ENCODE measurements at places on chromosomes 3 and 15. TPM values are rescaled to one million over a fixed set of nuclear protein-coding genes. Genes with fewer than 3 reads are reported as not detected.

The TRIM42 gene
- not detected for total RNA-seq

The XYLB gene
- 2.7 TPM for total RNA-seq

The HLTF gene
- 89.5 TPM for total RNA-seq

The AP3B2 gene
- 45.7 TPM for total RNA-seq

The TGFBR2 gene
- total RNA-seq: 6.4 TPM

The IGSF11 gene
- 8.9 TPM for total RNA-seq

All from temporal lobe (tissue), 4 donors.